Activated naive CD4-positive, alpha-beta T cell treated with anti-CD3 and anti-CD28 coated beads, Interleukin-2, amount 50 U/mL, for 16 hours (primary cell): ENCODE measurements at places on chromosomes 16 and 17.

DNA sequence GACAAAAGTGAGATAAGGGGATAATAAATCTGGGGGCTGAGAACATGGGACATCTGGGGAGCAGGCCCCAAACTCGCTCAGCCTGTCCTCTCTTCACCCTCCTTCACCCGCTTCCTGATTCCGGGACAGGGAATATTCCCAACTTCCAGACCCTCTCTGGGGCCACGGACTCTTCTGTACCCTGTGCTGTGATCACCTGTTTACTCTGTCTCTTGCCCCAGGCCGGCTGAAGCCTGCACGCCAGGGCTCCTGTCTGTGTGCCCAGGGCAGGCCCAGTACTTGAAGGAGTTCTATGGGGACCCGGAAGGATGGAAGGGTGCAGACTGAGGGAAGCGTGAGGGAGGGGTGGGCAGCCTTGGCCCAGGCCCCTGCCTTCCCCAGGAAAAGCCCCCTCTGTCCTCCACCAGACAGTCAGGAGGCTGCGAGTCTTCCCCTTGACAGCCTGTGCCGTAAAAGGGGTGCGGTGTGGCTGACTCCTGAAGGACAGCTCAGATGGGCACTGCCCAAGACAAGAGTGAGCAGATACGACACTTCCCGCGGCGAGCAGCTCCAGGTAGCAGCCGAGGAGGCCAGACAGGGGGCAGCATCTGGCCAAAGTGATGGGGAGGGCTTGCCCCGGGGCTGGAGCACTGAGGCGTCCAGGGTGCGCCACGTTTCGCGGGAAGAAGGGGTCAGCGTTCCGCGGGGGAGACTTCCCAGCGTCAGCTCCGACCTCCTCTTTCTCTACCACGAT is 1.0 kb upstream of the CCNF start:
- no peak for DNase-seq

DNA sequence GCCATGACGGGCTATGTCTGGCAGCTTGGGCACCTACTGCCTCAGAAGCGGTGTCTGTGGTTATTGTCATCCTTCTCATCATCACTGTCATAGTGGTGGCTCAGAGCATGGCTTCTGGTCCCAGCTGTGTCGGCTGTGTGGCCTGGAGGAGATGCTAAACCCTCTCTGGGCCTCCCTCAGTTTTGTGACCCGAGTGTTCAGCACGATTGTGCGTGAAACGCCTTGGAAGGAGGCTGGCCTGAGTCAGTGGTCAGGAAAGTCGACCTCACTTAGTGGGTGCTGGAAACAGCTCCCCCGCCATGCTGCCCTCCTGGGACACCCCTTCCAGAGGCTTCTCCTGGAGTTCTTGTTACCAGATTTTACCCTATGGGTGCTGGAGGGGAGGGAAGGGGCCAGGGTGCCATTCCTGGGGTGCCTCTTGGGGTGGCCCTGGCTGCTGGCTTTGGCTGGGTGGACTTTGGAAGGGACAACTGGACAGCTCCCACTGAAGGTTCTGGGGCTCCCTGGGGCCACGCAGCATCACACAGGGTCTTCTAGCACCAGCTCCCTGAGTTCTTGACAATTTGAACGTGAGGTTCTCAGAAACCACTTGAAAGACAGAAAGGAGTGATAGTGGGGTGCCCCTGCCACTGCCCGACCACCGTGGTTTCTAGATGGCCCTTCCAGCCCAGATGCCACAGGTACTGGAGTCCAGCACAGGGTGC is 226.5 kb upstream of the GSE1 start:
- DNase-seq, result no peak

- peak; percentile 60 for DNase-seq
Observed at GRCh38 chr16:87550495-87550961, 51.8 kb upstream of the JPH3 start.

DNA sequence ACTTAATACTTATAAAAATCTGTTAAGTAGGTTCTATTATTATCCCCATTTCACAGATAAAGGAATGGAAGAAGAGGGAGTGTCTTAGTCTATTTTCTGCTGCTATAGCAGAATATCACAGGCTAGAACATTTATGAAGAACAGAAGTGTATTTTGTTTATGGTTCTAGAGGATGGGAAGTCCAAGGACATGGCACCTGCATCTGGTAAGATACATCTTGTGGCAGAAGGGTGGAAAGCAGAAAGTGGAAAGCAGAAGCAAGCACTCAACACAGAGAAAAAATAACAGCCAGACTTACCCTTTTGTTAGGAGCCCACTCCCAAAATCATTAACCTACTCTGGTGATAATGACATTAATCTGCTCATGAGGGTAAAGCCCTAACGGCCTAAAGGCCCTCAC is 422.4 kb downstream of the NPIPA8 start:
- DNase-seq, result no peak

DNA sequence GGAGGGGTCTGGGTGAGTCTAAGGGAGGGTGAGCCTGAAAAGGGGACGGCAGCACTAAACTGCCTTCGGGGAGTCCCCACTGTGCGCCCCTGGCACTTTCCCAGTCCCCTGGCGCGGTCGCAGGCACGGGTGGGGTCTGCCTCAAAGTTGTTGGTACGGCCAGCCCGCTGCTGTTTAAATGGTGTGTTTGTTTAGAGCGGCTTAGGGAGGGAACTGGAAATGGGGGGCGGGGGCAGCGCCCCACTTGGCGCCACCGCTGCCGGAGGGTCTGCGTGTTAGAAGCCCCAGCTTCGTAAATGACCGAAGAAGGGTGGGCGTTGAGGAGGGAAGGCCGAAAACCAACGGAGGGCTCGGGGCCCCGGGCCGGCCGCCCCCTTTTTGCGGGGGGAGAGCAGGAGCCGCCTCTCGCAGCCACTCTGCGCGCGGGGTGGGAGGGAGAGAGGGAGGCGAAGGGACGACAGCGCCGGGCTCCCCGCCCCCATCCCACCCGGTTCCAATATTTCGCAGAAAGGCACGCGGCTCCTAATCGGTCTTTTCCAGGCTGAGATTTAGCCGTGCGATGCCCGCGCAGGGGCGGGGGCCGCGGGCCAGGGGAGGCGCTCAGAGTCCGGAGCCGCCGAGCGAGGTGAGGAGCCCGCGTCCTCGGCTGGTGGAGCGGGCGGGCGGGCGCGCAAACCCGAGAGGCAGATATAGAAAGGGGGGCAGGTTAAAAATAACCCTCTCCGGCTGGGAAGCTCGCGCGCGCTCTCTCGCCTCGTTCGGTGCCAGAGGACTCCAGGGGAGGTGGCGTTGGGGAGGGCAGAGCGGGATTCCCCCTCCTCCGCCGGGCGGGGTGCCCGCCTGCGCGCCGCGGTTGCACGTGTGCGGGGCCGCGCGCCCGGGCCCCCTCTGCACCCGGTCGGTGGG is 54.9 kb downstream of the SREBF1 start:
- peak; percentile 44 for DNase-seq

DNA sequence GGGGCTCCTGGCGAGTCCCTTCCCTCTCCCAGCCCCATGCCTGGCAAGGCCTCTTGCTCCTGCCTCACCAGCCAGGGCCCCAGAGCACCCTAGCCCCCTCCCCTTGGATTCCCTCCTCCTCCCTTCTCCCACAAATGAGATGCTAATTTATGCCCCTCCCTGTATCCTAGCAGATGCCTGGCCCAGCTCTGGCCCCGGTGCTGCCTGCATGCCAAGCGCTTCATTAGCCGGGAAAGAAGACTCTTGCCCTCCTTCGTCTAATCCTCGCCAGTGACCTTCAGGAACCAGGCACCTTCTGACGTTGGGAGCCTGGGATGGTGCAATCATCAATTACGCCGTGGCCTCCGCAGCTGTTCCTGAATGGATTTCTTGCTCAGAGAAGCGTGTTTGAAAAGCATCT is 127.8 kb downstream of the SDK2 start:
- no peak for DNase-seq

GRCh38 chr17:35577830-35578196 is 558 bp downstream of the PEX12 start:
- DNase-seq, result no peak

- no peak for DNase-seq
Observed at GRCh38 chr17:77408284-77408683, 267.5 kb downstream of the SEC14L1 start.

DNA sequence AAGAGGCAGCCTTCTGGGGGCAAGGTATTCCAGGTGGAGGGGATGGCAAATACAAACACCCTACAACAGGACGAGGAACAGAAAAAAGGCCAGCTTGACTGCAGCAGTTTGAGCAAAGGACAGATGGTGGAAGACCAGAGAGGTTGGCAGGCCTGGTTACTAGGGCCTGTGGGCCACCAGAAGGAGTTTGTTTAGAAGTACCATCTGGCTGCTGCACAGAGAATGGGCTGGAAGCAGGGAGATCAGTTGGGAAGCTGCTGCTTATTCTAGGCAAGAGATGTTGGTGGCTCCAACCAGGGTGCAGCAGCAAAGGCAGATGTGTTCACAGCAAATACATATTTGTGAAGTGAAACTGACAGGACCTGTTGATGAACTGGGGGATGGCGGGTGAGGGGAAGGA is 2.9 kb upstream of the YPEL2 start:
- DNase-seq, result no peak

DNA sequence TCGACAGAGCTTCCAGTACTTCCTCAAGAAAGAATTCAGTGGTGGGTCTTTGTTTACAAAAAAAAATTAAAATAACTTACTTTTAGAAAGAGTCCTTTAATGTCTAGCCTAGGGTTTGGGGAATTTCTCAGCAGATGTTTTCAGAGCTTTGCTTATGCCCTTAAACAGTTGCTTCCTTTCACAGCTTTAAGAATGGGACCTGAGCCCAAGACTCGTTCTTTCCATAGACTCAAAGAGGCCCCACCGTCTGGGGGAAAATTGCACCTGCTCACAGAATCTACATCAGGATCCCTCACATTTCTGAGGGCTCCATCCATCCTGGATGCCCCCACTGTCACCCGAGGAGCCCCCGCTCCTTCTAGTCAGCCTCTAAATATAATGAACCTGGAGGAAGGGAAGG is 60.0 kb downstream of the RGS9 start:
- DNase-seq, result no peak

- no peak for DNase-seq
Observed at GRCh38 chr16:22618842-22619241, 108.2 kb downstream of the NPIPB5 start.

- peak; percentile 45 for DNase-seq
Observed at GRCh38 chr16:1538804-1539520, 5.5 kb downstream of the TMEM204 start.

DNA sequence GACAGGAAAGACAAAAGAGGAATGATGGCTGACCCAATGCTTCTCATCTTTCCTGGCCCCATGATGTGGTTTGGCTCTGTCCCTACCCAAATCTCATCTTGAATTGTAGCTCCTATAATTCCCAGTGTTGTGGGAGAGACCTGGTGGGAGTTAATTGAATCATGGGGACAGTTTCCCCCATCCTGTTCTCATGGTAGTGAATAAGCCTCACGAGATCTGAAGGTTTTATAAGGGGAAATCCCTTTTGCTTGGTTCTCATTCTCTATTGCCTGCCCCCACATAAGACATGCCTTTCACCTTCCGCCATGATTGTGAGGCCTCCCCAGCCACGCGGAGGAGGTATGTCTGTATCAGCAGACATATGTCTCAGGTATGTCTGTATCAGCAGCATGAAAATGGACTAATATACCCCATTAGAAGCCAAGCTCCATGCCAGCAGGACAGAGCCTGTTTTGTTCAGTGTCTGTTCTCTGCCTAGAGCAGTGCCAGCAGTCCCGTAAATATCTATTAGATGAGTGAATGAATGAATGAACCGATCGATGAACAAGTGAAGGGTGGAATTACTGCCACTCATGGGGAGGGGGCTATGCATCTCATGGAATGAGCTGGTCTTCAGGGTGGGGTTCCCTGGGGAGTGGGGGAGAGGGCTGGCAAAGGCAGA is 304.4 kb downstream of the SOX9 start:
- DNase-seq, result no peak

- no peak for DNase-seq
Observed at GRCh38 chr16:629185-629832, 1.5 kb upstream of the WFIKKN1 start.

DNA sequence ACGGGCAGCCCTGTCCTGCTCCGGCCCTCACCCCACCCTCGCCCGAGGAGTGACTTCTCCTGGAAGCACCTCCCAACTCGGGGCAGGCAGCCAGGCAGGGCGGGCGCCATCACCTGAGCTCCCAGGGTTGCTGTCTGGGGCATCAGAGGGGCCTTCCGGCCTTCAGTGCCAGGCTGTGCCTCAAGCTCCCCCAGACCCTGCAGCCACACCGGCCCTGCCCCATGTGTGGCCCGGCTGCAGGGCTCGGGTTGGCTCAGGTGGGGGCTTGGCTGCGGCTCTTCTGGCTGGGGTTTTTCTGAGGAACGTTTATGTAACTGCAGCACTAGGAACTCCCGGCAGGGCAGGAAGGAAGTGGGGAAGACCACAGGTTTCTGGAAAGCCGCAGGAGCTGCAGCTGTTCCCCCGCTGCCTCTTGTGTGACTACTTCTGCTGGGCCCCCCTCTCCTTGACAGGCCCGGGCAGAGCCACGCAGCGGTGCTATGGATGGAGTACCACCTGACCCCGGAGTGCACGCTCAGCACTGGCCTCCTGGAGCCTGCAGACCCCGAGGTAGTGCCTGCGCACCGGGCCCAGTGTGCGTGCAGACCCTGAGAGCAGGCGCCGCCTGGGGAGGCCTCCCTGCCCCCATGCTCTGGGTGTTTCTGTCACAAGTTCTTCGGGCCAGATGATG is 45.6 kb downstream of the PRMT7 start:
- DNase-seq, result peak; percentile 52

DNA sequence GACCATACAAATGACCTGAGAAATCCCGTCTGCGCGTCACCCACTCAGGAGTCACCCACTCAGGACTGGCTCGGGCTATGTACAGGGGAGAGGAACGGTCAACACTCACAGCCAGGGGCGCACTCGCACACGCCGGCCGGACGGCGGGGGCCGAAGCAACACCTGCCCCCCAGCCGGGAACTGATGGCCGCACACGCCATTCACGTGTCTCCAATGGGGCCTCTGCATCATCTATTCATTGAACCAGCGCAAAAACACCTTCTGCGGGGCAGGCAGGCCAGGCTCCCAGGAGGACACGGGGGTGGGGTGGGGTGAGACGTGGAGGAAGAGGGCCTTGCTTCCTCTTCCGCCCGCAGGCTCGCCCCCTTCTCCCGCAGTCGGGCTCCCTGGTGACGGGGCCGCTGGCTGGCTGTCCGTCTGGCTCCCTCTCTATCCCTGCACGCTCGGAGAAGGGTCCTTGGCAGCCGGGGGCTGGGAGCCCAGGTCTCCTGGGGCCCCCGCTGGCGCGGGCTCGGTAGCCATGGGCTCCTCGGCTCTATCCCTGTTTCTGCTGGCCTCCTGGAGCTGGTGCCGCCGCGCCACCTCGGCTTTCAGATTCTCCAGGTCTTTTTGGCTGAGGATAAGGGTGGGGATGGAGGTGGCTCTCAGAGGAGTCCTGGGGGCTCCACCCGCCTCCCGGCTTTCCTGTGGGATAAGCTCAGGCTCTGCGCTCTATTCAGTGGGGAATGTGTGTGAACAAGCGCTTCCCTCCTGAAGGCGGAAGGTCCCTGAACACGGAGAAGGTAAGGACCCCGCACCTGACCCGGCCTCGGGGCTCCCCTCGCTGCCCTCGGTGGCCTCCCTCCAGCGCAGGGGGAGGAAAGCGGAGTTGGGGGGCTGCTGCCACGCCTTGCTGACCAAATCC is 21.1 kb downstream of the CLUH start:
- DNase-seq, result no peak
